ENCODE measurements at places on chromosomes 12 and 14. TPM values are rescaled to one million over a fixed set of nuclear protein-coding genes. Genes with fewer than 3 reads are reported as not detected.

Gene SLC15A5
- total RNA-seq: not detected

Gene KRT82
- total RNA-seq: not detected

Gene ACOT6
- total RNA-seq: not detected

Gene PZP
- 0.93 TPM for total RNA-seq

Gene LUM
- 2.4 TPM for total RNA-seq

Gene TXNDC16
- 6.5 TPM for total RNA-seq

Gene CCND2
- total RNA-seq: 80.8 TPM

Gene IL22
- total RNA-seq: not detected

Gene EML5
- total RNA-seq: 0.29 TPM

Gene SDR9C7
- total RNA-seq: not detected

Gene RGS6
- total RNA-seq: not detected

Gene HOXC9
- total RNA-seq: 0.22 TPM

Gene ERP27
- 0.66 TPM for total RNA-seq

Gene TMX1
- 83.5 TPM for total RNA-seq

Gene USP44
- total RNA-seq: 1.7 TPM

Gene IFI27
- 346 TPM for total RNA-seq

Gene PWP1
- 171 TPM for total RNA-seq

Gene RIMBP2
- total RNA-seq: not detected

Gene PPP1CC
- total RNA-seq: 285 TPM

All from thoracic aorta endothelial cell (primary cell).